ENCODE measurements at places on chromosomes 4 and X.

DNA sequence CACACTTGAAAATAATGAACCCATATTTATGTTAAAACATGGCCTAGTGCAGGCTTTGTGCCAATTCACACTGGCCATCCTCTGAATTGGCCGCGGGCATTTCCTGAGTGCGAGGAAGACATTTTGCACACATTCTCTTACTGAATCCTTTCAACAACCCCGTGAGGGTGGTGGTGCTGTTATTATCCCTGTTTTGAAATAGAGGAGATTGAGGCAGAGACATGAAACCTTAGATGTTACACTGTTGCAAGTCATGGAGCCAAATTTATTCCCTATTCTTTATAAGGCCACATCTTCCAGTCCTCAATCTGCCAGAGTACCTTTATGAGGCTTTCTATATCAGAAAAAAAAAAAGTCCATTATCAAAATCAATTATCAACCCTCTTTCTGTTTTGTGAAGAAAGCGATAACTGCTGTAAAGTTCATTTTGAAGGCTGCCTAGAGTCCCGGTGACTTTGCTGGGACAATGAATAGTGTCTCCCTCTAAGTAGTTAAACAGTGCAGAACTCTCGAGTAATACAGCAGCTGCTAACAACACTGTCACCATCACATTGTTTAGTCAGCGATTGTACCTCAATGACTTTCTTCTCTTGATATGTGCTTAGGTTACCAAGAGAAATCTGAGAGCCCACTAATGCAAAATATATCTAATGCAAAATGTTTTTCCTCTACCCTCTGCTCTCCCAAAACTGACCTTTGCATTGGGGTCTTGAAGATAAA is 242.3 kb upstream of the PPARGC1A start:
- no peak for DNase-seq

DNA sequence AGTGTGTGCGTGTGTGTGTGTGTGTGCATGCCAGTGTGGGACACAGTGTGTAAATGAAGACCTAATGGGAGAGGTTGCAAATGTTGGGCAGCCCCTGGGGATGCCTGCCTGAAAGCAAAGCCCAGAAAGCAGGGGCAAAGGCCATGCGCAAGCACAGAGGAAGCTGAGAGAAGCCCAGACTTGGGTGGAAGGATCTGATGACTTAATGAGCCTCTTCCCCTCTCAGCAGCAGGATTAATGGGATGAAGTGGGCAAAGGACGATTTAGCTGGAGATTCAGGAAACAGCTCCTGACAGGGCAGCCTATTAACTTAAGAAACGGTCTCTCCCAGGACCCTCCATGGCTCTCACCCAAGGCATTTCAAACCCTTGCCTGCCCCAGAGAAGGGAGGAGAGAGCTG is 107.3 kb downstream of the EFNB1 start:
- no peak for DNase-seq

- DNase-seq = no peak
These were observed 98.6 kb downstream of the PDLIM5 start for GRCh38 chr4:94550352-94550751.

DNA sequence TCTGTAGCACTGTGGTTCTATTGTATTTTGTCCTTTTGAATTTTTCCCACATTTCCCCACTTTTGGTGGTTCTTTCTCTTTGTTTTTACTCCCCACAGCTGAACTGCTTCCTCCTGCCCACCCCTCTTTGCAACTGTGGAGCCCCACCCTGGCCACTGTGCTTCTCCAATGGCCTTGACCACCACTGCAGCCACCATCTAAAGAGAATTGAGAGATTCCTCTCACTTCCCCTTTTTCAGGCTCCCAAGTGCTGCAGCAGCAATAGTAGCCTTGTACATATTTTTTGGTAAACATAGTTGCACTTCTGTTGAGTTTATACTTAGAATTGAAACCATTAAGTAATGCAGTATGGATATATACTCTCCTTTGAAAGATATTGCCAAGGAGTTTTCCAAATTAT is 51.3 kb upstream of the FRMPD3 start:
- DNase-seq = no peak

- no peak for DNase-seq
These were observed 854 bp downstream of the RNF113A start for GRCh38 chrX:119870626-119871131.

GRCh38 chr4:185800266-185800945 is 11.6 kb downstream of the SORBS2 start:
- no peak for DNase-seq

GRCh38 chrX:153801669-153802068 is 7.2 kb downstream of the SSR4 start:
- no peak for DNase-seq

GRCh38 chr4:20773144-20773997 is 73.1 kb downstream of the PACRGL start:
- peak; percentile 29 for DNase-seq
